ENCODE measurements at places on chromosomes 2 and 18.
A peak's percentile ranks its signal among the peaks of the same experiment; 100 is the strongest.

GRCh38 chr2:187434342-187434785 is 13.7 kb downstream of the CALCRL start:
- no peak for DNase-seq

- no peak for DNase-seq
These were observed 274.5 kb downstream of the MYCN start for GRCh38 chr2:16214861-16215260.

DNA sequence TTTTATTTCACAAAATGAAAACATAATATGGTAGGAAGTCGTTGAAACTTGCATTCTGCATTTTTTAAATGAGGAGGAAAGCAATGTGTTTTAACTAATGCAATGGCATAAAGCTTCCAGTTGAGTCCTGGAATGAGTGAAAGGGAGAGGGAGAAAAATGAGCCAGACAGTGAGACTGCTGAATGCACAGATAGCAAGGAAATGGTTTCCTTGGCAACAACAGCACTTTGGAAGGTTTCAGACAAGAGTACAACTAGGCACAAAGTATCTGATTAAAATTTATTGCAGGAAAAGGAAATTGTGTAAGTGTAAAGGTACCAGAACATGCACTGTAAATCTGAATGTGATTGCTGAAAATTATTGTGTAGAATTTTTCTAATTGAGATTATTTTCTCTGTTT is 320.1 kb upstream of the KYNU start:
- DNase-seq = no peak

DNA sequence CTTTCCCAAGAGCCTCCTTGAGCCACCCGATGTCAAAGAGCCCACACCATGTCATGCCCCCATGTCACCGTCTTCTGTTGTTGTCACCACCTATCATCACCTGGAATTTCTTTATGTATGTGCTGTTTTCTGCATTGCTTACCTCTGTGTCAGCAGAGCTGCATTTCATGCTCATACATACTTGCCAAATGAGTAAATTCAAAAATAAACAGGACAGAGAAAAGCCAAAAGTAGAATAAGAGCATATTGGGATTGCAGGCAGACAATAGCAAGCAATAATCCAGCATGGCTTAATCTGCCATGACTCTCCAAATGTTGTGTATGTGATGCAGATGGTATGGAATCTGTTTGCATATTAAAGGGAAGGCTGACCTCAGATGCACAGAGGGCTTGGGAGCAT is 15.3 kb upstream of the RGPD4 start:
- DNase-seq = no peak

DNA sequence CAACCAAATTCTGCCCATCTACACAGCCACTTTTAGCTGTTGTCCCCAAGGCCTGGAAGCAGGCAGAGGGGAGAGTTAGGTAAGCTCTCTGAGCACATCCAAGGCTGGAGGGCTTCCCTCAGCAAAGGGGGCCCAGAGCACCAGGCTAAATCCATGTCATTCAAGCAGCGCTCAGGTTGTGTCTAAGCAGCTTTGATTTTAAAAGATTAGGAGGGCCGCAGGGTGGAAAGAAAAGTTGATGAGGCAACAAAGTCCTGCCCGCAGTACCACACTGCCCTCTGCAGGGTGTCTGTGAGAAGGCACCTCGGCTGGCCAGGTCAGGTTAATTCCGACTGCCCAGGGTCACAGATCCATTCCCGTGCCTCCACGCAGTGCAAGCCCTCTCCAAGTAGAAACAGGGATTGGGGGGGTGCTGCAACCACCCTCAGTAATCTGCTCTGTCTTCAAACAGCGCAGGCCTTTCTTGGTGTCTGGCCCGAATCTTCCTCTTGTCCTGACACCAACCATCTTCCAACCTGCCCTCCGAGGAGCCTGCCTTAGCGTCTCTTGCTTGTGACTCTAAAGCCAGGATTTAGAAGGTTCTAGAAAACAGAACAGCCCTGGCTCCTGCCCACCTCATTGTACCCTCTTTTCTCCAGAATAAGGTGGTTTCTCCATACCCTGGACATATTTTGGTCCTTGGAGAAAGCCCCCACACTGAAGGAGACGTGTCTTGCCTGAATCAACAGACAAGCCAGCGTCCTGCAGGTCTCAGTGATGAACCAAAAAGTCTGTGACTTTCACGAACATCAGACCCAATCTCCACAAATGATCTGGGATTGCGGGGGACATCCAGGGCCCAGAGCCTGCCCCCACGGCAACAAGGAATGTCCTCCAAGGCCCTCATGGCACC is 289.2 kb downstream of the TNS1 start:
- peak; percentile 32 for DNase-seq

DNA sequence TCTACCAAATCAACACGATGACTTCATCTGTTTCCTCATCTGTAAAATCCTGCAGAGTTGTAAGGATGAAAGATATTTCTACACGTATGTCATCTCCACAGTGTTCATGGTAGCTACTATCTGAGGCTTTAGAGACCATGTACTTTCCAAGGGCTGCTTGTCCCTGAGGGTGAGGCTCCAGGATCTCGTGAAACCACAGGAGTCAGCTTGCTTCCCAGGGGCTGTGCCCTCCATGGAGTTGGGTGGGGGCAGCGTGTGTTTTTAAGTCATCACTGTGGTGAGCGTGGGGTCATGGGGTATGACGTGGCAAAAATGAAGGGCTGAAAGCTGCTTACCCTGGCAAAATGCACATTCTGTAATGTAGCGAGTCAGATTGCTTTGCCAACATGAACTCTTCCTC is 81.6 kb downstream of the ASAP2 start:
- no peak for DNase-seq

DNA sequence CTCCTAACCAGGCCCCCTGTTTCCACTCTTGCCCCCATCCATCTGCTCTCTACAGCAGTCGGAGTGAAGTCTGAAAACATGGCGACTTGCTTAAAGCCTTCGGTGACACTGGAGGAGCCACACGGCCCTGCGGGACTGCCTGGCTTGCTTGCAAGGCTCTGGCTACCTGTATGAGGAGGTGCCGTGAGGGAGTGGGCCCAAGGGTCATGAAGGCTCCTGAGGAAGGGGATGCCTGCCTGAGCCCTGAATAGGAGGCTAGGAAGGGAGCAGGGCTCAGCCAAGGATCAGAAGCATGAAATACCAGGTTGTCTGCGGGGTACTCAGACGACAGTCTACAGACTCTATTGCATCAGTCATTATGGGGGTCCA is 75.4 kb downstream of the EMX1 start:
- no peak for DNase-seq

DNA sequence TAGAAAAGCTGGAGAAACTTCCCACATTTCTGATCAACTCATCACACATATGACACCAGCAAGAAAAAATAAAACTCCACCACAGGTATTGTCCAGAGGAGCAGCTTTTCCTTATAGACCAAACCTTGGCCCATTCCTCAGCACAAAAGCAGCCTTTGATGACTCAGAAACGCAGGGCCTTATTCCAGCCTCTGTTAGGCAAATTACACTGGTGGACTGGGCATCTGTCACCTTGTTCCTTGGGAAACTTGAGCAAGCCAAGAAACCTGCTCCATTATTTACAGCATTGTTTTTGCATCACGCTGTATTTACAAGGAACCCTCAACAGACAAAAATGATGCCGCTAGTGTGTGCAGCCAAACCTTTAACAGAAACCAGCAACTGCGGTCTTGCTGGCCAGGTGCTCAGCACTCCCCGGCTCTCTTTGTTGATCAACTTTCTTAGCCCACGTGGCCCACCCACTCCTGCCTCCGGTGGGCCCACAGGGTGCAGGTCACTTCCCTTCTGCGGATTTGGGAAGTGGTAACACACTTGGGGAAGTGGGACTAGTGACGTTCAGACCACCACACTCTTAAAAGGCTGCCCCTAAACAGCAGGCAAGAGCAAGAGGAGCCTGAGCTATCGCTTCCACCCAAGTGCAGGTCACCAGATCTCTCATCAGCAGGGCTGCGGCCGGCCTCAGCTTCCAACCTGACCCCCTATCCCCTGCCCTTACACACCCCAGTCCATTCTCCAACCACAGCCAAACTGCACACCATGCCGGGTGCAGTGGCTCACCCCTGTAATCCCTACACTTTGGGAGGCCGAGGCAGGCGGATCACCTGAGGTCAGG is 1.5 kb downstream of the AP1S3 start:
- DNase-seq = no peak

DNA sequence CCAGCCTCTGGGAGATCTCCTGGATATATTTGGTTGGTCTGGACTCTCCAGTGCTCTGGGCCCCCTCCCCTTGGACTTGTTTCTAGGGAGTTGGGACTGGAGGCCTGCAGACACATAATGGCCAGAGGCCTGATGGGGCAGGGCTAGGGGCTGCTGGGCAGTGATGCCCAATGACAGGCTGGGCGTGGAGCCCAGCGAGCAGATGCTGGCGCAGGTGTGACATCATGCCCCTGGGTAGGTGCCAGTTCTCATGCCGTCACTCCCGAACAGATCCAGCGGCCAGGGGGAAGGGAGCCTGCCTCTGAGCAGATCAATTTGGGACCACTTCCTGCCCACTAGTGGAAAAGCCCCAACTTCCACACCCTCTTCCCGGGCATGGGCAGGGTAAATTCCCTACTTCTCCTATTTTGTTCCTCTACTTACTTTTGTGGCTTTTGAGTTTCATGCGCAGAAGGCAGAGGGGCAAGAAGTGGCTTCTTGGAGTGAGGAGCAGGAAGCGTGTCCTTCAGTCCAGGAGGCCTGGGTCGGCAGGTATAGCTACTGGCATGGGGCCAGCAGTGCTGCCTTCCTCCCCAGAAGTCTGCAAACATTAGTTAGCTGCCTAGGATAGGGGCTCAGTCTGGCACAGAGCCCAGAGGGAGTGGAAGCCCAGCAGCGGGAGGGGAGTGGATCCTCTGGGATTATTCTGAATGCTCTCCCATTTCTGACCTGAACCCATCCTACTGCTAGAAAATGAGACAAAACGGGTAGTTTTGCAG is 6.1 kb downstream of the MPV17 start:
- no peak for DNase-seq

- no peak for DNase-seq
These were observed 14.0 kb downstream of the TMEM127 start for GRCh38 chr2:96251721-96252292.

- DNase-seq = no peak
These were observed 94.1 kb upstream of the ST8SIA3 start for GRCh38 chr18:57258131-57258777.

- DNase-seq = no peak
These were observed 621 bp upstream of the KCNS3 start for GRCh38 chr2:17877811-17878280.

- no peak for DNase-seq
These were observed 455 bp upstream of the DLX1 start for GRCh38 chr2:172084645-172085459.

DNA sequence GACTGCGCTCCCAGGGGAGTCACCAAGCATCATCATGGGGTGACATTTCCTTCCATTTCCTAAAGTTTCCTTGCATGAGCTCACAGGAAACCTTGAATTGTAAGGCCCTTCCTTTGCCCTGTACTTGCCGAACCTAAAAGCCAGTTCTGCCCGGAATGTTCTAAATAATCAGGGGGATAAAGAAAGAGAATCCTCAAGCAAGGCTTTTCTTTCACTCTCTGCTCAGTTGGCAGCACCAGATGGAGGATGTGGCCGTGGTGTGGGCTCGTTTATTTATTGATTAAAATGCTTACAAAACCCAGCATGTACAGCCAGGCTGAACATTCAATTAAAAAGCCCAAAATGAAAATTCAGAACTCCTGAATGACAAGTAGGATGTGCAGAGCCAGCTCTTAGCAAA is 170.5 kb downstream of the SH3RF3 start:
- no peak for DNase-seq

DNA sequence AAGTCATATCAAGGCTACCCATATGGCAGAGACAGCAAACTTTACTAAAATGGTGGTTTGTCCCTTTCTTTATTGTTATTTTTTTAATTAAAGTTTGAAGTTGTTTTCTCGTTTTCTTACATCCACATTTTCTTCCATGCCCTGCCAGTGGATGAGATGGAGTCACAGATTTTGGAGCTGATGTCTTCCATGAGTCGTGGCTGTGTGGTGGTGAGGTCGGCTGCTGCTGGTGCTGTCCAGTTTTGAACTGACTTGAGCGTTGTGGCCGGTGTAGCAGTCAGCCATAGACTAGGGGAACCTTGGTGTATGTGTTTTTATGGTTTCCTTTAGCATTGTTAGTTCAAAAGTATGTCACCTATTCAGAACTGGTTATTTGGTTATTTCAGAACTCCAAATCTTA is 182.8 kb downstream of the SH3RF3 start:
- no peak for DNase-seq

- DNase-seq = no peak
These were observed 109.4 kb upstream of the FANCL start for GRCh38 chr2:58350484-58350883.

GRCh38 chr2:118632921-118633320 is 214.5 kb downstream of the EN1 start:
- DNase-seq = no peak

DNA sequence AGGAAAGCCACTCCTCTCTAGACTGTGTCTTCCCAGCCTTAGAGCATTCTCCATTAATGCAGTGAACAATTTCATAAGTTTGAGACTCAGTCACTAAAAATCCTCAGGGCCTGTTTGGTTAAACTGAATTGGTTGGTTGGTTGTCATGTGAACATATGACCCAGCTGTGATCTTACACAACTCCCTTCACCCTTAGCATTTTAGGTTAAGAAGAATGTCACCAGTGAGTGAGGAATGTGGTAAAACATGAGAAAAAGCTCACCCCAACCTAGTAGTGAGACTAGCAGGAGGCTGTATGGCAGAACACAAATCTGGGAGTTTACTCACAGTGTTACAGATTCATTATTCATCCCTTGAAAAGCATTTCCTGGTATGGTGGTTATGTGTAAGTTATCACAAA is 32.4 kb downstream of the LHCGR start:
- no peak for DNase-seq

GRCh38 chr2:126720638-126721037 is 64.7 kb downstream of the GYPC start:
- DNase-seq = no peak

DNA sequence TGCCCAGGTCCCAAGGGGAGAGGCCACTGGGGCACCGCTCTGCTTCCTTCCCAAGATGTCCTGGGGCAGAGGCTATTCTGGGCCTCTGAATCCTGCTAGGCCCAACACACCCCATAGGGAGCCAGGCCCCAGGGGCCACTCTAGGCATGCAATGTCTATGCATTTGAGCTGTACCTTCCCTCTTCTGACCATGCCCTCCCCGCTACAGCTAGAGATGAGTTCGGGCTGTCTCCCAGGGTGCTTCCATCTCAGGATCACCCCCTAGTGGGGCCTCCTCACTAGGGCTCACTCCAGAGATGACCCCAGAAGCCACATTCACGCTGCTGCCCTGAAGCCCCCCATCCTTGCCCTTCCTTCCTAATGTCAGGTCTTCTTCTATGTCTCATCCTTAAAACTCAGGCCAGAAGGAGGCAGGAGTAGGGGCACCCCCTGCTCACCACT is 54.4 kb downstream of the TNS1 start:
- no peak for DNase-seq

GRCh38 chr2:121351521-121352318 is 66.7 kb upstream of the TFCP2L1 start:
- no peak for DNase-seq

DNA sequence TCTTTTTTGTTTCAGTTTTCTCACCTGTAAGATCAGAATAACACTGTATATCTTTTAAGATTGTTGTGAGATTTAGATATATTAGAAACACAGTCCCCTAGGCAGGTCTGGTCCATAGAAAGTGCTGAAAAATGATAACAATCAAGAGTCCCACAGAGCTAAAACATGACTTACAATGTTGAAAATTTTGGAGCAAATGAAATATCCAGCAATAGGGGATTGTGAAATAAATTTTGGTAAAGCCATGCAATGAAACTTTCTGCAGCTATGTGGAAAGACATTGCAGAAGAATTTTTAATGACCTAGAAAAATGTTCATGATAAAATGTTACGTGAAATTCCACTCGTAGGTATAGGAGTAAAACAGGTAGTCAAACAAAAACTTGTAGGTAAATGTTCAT is 127.6 kb upstream of the SERPINE2 start:
- no peak for DNase-seq
